ENCODE measurements at places on chromosomes 4 and X. TPM values are rescaled to one million over a fixed set of nuclear protein-coding genes. Genes with fewer than 3 reads are reported as not detected.

Gene TMEM271
- total RNA-seq = not detected

Gene WDR19
- 19.9 TPM for total RNA-seq

Gene CDS1
- 0.36 TPM for total RNA-seq

Gene GUCY1A1
- 1.1 TPM for total RNA-seq

Gene CYTL1
- not detected for total RNA-seq

Gene AKAP14
- total RNA-seq = not detected

Gene TMEM156
- 0.18 TPM for total RNA-seq

Gene BEX3
- 170 TPM for total RNA-seq

Gene ENPEP
- 0.97 TPM for total RNA-seq

Gene ADH7
- not detected for total RNA-seq

Gene RTL3
- not detected for total RNA-seq

Gene TEC
- 0.16 TPM for total RNA-seq

Gene KLF8
- total RNA-seq = 1.4 TPM

Gene CXCL1
- total RNA-seq = 191 TPM

Gene H2BW2
- not detected for total RNA-seq

Gene CCKAR
- not detected for total RNA-seq

Gene ERCC6L
- 0.36 TPM for total RNA-seq

Gene SHROOM2
- 0.49 TPM for total RNA-seq

Gene CLTRN
- not detected for total RNA-seq

Gene TACR3
- not detected for total RNA-seq

Gene GYPE
- total RNA-seq = 0.54 TPM

Gene SOWAHB
- total RNA-seq = not detected

Gene UGT2B15
- not detected for total RNA-seq

All from cardiac atrium fibroblast (primary cell).